ENCODE measurements at places on chromosomes 6 and 20. TPM values are rescaled to one million over a fixed set of nuclear protein-coding genes. Genes with fewer than 3 reads are reported as not detected.

Gene RNF114
- 74.7 TPM for total RNA-seq

Gene TMEM74B
- total RNA-seq, result 6.1 TPM

Gene BPIFB1
- total RNA-seq, result 0.67 TPM

Gene SUN5
- total RNA-seq, result not detected

Gene TREML1
- 2.5 TPM for total RNA-seq

Gene AURKA
- total RNA-seq, result 1.5 TPM

Gene GPX5
- total RNA-seq, result not detected

Gene CD83
- total RNA-seq, result 26.0 TPM

Gene CRISP2
- total RNA-seq, result not detected

GRCh38 chr6:159693128-159693893 is at the start of gene SOD2:
Gene SOD2, minus strand, starts transcription at chr6:159693241. Its CDS starts 74 bp downstream, at chr6:159693167.
- peak; percentile 95 for DNase-seq

GRCh38 chr20:15496501-15497039 is 1076.7 kb downstream of the KIF16B start:
- DNase-seq, result no peak

GRCh38 chr6:106005954-106006353 is 80.2 kb upstream of the PRDM1 start:
- no peak for DNase-seq

DNA sequence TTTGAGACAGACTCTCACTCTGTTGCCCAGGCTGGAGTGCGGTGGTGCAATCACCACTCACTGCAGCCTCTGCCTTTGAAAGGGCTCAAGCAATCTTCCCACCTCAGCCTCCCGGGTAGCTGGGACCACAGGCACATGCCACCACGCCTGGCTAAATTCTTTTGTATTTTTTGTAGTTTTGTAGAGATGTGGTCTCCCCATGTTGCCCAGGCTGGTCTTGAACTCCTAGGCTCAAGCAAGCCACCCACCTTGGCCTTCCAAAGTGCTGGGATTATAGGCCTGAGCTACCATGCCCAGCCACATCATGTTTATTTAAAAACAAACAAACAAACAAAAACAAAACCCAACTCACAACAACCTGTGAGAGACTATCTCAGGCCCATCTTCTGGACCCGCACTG is 29.7 kb upstream of the APCDD1L start:
- no peak for DNase-seq

DNA sequence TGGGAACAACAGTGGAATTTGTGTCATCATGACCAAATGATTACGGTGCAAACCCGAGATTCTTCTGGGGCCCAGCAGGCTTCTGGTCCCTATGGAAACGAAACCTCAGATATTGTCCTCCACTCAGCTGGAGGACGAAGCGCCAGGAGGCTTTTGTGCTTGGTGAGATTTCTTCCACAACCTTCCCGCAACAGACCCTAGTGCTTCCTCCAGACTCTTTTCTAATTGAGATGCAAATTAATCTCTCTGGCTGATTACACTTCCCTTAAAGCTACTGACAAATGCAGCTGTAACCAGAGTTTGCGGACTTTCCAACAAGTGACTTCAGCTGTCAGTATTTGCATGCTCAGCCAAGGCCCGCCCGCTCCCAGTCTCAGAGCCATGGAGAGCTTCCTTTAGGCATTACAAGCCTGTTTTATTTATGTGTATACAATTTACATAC is 96.0 kb downstream of the INSM1 start:
- DNase-seq, result no peak

DNA sequence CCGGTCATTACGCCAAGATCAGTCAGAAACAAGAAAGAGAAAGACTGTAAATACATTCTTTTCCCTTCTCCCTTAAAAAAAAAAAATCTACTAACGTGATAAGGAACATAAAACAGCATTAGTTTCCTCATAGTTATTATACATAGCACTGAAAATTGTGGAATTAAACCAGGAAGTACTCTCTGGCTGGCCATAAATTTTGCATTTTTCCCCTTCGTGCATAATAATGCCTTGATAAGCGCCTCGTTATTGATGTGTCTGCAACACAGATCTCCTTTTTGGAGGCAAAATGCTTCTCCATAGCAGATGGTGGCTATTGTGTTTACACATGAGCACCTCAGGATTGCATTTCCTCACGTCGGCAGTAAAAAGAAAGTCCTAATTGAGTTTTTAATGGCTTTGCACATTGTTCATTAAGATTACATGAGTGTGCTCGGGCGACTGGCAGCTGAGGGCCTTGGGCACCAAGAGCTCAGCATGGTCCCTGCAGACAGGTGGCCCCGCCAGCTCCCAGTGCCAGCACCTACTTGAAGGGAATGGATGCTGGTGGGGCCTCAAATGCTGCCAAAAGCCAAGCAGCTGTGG is 394.5 kb downstream of the PTPRT start:
- no peak for DNase-seq

GRCh38 chr6:15841937-15842726 is 179.3 kb upstream of the DTNBP1 start:
- no peak for DNase-seq

GRCh38 chr20:46458866-46459750 is 52.7 kb upstream of the ELMO2 start:
- DNase-seq, result peak; percentile 75

DNA sequence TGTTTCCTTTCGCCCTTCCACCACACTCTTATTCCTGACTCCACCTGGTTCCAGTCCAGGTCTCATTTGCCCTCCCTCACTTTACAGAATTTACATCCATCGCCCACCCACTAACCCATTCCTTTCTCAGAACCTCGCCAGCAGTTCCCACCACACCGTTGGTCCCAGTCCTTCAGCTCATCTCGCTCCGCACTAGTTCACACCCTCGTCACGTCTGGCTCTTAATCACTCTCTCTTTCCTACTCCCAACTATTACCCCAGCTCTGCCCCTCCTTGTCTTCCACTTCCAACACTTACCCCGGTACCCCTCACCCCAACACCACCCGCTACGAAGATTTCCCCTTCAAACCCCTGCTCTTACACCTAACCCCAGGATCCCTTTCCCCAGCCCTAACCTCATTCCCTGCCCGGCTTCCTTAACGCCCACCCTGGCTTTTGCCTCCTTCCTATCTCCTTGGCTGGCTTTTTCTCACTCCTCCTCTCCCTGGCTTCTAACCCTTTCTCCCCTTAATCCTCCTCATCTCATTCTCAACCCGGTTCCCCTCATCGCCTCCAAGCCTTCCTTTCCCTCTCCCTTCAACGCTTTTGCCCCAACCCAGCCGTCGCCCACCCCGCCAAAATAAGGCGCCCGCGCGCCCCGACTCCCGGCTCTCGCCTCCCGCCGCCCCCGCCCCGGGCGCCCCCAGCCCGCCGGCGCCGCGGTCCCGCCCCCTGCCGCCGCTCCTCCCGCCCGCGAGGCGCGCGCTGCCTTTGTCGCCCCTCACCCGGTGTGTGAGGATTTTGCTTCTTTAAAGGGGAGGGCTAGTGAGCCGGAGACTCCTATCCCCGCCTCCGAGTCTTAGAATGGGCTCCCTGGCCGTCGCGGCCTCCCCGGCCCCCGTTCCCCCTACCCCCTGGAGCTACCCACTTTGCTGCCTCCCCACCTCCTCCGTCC is 542 bp downstream of the USP49 start:
- DNase-seq, result no peak

- no peak for DNase-seq
Measured at GRCh38 chr6:99178168-99178567, 171.3 kb downstream of the FAXC start.

GRCh38 chr6:7720346-7720745 is 5.6 kb upstream of the BMP6 start:
- no peak for DNase-seq

DNA sequence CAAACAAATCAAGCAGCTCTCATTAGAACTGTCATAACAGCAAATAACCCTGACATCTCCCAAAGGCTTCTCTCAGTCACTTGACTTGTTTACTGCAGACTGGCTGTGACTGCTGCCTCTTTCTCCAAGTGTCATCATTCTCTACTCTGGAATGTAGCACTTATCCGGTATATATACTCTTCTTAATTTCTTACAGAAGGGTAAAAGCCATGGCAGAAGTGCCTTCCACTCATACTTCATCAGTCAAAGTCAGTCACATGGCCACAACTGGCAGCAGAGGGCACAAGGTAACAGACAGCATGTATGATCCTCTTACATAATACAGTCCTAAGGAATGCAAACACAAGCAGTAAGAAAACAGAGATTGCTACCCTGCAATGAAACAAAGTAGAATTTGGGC is 9.3 kb downstream of the NAPB start:
- no peak for DNase-seq

DNA sequence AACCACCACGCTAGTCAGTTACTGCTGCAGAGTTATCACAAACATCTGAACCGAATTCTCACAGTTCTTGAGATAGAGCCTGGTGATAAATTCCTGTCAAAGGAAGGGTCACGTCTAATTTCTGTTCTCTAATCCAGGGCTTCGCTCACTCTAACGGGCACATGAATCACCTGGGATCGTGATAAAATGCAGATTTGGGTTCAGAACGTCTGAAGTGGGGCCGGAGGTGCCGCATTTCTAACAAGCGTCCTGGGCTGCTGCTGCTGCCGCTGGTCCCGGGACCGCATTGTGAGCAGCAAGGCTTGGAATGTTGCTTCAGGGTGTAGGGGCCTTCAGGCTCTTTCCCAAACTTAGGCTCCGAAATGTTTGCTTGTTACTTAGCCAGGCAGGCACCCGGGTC is 264.1 kb downstream of the CDC5L start:
- DNase-seq, result peak; percentile 12

- DNase-seq, result peak; percentile 86
Measured at GRCh38 chr20:37343212-37343993, 2.5 kb upstream of the SRC start.

DNA sequence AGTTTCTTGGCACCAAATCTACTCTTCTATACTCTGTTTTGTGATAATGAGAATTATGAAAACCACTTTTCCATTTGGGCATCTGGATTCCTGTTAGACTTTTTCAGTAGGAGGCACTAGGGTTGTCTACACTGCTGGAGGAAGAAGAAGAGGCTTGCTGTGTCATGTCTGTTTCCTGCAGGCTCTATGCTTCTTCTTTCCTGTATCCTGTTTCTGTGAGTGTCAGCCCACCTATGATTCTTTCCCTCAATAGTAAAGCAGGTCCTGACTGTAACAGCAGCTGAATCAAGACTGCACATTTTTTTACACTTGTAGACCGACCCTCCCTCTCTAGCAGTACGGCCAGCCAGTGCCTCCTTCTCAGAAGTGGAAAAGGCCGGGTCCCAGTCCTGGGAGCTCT is 603.9 kb downstream of the HDGFL1 start:
- DNase-seq, result no peak

DNA sequence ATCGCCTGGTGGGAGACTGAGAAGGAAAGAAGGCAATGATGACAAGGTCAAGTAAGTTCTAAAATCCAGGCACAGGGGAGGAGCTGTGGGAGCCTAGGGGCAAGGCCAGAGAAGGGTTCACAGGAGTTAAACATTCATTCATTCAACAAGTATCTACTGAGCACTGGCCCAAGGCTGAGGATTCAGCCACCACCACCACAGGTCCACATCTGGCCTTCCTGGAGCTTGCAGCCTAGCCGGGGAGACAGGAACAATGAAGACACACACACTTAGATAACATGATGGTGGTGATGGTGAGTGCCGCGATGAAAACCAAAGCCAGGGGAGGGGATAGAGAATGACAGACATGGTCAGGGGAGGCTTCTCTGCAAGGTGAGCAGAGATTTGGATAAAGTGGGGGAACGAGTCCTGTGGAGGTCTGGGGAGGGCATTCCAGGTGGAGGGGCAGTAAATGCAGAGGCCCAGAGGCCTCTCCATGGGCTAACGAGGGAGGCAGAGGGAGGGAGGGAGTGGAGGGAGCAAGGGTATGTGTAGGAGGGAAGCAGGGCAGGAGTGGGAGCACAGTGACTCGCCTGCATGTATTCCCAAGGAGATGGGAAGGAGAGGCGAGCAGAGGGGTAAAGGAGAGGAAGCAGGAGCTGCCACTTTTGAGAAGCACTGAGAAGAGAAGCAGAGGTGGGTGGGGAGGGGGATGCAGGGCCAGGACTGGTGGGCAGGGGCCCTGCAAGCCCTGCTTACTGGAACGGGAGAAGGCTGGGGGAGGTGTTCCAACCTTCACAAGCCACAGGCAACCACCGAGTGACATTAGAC is 10.5 kb upstream of the RSPO4 start:
- DNase-seq, result peak; percentile 31

DNA sequence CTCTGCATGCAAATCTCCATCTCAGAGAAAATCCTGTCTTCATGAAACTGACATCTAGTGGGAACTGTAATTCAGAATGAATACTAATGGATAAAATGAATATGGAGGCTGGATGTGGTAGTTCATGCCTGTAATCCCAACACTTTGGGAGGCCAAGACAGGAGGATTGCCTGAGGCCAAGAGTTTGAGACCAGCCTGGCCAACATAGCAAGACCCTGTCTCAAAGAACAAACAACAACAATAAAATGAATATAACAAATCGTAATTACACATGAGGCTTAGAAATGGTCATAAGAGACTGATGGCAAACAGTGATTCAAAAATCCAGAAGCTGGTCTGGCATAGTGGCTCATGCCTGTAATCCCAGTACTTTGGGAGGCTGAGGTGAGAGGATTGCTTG is 44.6 kb upstream of the DSN1 start:
- DNase-seq, result no peak

DNA sequence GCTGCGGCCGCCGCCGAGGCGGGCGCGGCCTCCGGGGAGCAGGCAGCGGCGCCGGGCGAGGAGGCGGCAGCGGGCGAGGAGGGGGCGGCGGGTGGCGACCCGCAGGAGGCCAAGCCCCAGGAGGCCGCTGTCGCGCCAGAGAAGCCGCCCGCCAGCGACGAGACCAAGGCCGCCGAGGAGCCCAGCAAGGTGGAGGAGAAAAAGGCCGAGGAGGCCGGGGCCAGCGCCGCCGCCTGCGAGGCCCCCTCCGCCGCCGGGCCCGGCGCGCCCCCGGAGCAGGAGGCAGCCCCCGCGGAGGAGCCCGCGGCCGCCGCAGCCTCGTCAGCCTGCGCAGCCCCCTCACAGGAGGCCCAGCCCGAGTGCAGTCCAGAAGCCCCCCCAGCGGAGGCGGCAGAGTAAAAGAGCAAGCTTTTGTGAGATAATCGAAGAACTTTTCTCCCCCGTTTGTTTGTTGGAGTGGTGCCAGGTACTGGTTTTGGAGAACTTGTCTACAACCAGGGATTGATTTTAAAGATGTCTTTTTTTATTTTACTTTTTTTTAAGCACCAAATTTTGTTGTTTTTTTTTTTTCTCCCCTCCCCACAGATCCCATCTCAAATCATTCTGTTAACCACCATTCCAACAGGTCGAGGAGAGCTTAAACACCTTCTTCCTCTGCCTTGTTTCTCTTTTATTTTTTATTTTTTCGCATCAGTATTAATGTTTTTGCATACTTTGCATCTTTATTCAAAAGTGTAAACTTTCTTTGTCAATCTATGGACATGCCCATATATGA is 3.2 kb downstream of the MARCKS start:
- DNase-seq, result peak; percentile 64

- no peak for DNase-seq
Measured at GRCh38 chr6:10633216-10633615, 61.2 kb downstream of the C6orf52 start.
